A549 (cell line): ENCODE measurements at places on chromosomes 2 and 18.

GRCh38 chr2:113847144-113847543, 42.7 kb upstream of the ACTR3 start:
- DNase-seq, result no peak

DNA sequence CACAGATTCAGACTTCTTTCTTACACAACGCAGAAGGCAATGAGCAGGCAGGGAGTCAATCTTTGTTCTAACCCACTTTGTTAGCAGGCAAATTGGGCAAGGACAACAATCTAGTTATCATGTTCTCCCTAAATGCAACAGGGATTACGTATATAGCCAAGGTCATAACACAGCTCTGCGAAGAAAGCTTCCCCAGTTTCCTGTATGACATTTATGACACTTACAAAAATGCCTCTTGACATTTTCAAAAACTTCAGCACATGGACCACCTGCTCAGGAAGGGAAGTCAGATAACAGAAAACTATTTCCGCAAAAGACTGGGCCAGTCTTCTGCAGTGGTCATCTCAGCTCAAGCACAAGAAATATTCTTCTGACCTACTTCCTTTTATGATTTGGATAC, 106.1 kb downstream of the IRS1 start:
- no peak for DNase-seq

GRCh38 chr2:64818664-64819060, 164.9 kb upstream of the SERTAD2 start:
- no peak for DNase-seq

GRCh38 chr2:191103774-191104173, 47.0 kb downstream of the STAT4 start:
- no peak for DNase-seq

- no peak for DNase-seq
Observed at GRCh38 chr2:197045115-197045514, 118.6 kb upstream of the PGAP1 start.

DNA sequence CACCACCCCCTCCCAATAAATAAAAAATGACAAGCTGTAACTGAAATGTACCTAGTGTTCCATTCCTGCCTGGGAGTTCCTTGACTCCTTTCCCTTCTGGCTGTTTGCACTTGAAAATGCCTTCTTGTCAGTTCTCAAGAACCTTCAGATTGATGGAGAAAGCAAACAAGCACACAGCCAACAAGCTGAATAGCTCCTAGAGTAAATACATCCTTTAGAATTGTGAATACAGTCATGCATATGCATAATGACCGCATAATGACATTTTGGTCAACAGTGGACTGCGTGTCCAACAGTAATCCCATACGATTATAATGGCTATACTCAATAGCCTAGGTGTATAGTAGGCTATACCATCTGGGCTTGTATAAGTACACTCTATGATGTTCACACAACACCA, 97.0 kb downstream of the LYPD6 start:
- DNase-seq, result no peak

DNA sequence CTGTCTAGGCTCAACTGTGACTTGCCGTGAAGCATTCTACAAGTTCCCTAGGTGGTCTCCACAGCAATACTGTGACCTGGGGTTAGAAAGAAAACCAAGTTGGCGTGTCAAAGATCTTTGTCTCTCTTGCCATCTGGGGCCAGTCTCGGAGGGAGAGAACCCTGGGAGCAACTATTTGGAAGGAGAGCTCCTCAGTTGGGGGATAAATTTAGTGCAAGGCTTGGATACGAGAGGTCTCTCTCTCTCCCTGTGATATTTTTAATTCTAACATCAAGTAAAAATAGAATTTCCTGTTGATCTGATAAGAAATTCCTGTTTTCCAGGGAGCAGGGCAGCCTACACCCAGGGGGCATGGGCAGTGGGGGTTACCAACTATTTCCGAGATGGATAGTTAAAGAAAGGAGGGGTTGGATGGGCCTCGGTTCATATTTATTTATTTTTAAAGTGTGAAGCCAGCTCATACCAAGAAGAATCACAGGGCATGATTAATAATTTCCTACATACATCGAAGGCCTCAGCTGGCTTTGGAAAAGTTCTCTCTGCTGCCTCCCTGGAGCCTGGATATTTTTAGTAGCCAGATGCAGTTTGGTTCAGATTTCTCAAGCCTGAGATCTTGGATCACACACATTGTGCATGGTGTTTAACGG, 62.8 kb downstream of the EHD3 start:
- no peak for DNase-seq

DNA sequence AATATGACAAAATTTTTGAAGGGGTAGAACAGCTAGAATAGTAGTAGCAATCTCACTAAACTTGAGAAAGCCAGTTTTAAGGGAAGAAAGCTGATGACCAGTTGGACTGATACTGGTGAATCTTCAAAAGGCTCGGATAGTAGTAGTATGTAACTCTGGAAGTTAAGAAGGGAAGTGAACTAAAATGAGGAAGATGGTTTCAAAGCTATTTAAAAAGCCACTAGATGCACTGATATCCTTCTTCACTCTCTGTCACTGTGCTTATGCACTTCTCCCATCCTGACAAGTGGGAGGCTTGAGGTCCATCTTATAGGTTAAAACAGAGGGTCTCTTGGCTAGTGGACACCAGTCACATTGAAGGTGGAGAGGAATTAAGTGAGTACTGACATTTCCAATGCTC, 141.1 kb downstream of the NCOA1 start:
- no peak for DNase-seq

DNA sequence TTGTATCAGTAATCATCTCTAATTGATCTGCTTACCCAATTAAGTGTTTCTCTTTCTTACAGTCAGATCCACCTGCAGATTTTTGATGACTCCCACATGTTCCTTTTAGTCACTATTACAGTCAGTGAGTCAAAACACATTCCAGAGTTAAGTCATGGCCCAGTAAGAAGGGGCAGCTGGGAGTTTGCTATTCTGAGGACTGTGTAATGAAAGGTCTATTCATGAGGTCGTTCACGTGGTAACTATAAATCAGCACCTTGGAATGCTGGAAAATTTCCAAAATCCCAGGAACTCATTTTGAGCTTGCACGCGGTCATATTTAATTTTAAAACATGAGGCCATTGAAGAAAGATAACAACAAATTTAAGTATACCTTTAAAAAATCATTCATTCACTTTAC, 252.5 kb downstream of the XIRP2 start:
- no peak for DNase-seq

DNA sequence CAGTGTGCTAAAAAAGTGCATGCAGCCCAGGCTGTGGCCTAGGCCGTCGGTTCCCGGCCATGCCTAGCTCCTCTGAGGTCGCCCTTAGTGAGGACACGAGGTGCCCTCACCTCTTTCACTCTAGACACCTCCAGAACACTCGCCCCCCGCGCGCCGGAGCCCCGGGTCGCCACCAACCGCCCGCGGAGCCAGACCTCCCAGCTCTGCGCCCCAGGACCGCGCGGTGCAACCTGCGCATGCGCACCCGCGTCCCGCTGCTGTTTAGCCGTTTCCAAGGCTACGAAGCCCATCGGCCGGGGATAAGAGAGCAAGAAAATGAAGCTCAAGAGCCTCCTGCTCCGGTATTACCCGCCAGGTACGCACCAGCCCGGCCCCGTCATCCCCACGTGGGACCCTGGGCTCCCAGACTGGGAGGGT, at the start of gene DAW1:
TSS of gene DAW1 (plus strand) at position 257 of the 417 bp plus-strand sequence. CDS start at position 316, 59 bp downstream.
- no peak for DNase-seq

GRCh38 chr2:222318712-222319585, 20.2 kb upstream of the PAX3 start:
- DNase-seq, result peak; percentile 46

DNA sequence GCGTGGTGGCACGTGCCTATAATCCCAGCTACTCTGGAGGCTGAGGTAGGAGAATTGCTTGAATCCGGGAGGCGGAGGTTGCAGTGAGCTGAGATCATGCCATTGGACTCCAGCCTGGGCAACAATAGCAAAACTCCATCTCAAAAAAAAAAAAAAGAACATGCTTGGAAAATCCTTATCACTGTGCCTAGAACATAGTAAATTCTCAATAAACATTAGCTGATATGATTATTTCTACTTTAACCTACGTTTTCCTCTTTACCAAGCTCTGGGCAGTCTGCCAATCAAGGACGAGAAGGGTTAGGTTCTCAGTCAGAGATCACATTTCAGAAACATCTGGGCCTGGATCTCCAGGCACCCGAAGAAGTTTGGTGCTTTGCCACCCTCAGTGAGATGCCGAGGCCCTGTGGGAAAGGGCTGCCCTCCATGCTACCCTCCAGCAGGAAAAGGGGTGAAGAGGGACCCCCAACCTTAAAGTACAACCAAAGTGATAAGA, 107.7 kb downstream of the BCL11A start:
- no peak for DNase-seq

- no peak for DNase-seq
Observed at GRCh38 chr2:178542569-178542968, 62.3 kb downstream of the PLEKHA3 start.

DNA sequence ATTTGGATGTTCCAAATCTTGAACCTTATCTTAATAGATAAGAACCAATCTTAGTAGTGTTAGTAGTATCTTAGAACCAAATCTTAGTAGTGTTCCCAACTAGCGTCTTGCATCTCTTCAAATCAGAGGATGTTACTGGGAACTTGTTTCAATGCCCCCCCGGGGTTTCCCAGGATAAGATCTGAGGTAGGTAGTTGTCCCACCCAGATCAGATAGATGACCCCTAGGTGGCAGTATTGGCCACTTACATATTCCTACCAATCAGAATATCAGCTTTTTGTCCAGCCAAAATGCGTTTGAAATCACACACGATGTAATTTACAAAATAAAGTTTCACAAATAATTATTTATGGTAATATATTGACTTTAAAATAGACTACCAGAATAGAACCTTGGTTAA, 314.8 kb downstream of the MBD2 start:
- peak; percentile 3 for DNase-seq

GRCh38 chr18:26190506-26190905, 35.7 kb upstream of the TAF4B start:
- no peak for DNase-seq

DNA sequence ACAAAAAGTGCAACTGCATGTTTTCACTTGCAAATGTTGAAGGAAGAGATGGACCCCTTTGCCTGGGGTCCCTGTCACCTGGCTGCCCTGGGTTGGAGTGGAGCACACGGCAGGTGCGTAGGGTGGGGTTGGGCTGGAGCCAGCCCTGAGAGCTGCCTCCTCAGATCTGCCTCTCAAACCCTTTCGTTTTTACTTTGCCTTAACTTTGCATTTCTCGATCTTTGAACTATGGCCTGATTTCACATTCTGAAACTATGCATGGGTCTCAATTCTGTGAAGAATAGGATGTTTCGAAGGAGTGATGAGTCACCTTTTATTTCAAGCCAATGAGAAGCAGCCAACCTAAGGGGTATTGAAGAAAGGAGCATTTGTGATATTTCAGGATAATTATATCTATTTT, 132.8 kb downstream of the ACOXL start:
- DNase-seq, result no peak

DNA sequence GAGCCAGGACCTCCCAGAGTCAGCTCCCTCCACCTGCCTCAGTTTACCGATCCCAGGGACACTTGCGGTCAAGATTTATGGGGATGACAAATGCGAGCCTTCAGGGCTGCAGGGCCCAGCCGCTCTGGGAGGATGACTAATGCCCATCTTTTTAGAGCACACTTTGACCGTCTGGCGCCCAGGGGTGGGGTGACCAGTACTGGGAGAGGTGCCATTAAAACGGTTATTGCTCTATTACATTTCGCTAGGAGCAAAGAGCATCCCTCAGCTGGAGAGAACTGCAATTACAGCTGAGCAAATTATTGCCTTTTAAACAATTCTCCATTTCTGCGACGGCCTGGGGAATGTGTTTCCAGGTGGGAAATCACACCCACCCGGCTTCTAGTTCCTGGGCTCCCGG, 42.6 kb upstream of the HPCAL1 start:
- no peak for DNase-seq

DNA sequence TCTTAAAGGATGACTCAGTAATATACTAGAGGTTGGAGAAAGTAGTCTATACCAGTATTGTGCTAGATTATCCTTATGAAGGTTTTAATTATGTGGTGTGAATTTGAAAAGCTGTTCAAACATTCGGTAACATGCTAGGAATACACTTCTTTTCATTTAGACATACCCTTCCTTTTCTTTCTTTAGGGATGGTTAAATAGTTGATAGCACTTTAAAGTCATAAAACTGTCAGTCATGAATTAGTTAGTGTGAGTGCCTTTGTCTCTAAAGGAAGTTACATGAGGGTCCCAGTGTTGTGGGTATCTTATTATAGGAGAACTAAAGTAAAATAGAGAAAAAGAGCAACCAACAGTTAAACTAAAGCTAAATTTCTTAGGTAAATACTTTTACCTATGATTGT, 149.3 kb downstream of the CSRNP3 start:
- DNase-seq, result no peak

DNA sequence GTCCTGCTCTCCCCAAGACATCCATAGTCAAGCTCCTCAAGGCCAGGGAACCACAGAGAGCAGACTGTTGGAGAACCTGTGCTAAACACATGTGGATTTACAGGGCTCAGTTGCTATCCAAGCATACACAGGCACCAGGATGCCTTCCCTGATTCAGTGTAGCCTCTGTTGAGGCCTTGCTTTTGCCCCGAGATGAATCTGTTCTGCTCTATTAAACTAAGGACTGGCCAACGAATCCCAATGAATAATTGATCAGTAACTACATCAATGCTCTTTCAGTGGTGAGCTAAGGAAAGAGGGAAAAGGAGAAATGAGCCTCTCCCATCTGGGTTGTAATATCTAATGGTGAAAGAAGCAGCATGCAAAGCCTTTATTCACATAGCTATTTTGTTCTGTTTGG, 58.7 kb upstream of the SPTBN1 start:
- no peak for DNase-seq

DNA sequence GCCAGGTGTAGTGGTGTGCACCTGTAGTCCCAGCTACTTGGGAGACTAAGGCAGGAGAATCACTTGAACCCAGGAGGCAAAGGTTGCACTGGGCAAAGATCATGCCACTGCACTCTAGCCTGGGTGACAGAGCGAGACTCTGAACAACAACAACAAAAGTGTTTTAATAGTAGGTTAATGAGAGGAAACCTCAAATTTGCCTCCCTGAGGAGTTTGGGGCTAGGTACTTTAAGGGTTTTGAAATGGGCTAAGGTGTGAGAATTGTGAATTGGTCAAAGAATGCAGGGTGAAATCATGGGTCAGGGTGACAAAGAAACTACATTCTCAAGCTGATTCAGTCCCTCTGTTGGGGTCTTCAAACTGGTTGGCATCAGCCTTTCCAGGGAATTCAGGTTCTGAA, 60.7 kb upstream of the BOD1L2 start:
- no peak for DNase-seq

DNA sequence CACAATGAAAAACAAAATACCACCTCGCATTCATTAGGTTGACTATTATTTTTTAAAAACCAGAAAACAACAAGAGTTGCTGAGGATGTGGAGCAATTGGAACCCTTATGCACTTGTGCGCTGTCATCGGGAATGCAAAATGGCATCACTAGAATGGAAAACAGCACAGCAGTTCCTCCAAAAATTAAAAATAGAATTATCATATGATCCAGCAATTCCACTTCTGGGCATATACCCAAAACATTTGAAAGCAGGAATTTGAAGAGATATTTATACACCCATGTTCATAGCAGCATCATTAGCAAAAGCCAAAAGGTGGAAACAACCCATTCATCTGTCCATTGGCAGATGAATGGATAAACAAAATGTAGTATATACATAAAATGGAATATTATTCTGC, 11.9 kb upstream of the NMUR1 start:
- DNase-seq, result no peak
